CD8-positive, alpha-beta T cell (primary cell): ENCODE measurements at places on chromosomes 3 and 15. TPM values are rescaled to one million over a fixed set of nuclear protein-coding genes. Genes with fewer than 3 reads are reported as not detected.

The CPNE9 gene
- total RNA-seq: 0.60 TPM

The GUCA1C gene
- not detected for total RNA-seq

The XIRP1 gene
- not detected for total RNA-seq

The KCNAB1 gene
- not detected for total RNA-seq

The CSTA gene
- not detected for total RNA-seq
